ENCODE measurements at places on chromosomes 12 and 14. TPM values are rescaled to one million over a fixed set of nuclear protein-coding genes. Genes with fewer than 3 reads are reported as not detected.

DNA sequence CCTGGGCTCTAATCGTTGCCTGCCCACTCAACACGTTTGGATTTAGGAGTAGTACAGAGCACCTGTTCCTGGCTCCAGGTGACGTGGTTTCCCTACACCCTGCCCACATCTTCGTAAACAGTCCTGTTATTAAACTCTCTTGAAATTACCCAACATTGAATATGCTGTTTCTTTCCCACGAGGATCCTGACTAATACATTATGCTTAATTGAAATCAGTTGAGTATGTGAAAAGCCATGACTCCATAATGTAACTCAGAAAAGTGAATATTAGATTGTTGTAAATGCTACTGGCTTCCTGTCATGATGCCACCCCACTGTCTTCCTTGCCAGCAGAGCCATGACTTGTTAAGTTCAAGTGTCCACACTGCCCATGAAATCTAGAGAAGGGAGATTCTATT, 21.6 kb downstream of the AK7 start:
- H3K36me3 ChIP-seq = no peaks in the 10 kb centered on the region
- no peak overlapping the region for H3K4me3 ChIP-seq
- DNase-seq = no peak

DNA sequence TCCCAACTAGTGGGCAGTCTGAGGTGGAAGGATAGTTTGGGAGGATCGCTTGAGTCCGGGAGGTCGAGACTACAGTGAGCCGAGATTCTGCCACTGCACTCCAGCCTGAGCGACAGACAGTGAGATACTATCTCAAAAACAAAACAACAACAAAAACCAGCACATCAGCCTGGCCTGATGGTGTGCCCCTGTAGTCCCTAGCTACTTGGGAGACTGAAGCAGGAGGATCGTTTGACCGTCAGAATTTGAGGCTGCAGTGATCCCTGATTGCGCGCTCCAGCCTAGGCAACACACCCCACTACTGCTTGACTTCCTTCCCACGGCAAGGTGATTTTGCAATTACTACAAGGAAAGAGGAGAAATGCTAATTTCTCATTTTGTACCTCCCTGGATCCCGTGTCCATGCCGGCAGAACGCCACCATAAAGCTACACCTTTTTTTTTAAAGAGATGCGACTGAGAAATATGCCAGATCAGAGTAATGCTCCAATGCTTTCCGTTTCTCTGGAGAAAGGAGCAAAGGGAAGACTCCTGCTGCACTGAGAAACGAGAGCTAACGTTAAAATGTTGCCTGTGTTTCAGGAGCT, 672 bp upstream of the SCFD1 start:
- DNase-seq = no peak
- peak overlapping the region; percentile 83 for H3K27ac ChIP-seq
- no peaks in the 10 kb centered on the region for H3K36me3 ChIP-seq
- peak overlapping the region; percentile 61 for H3K4me3 ChIP-seq
- no peaks in the 10 kb centered on the region for H3K4me1 ChIP-seq

Gene HRK
- 0.55 TPM for total RNA-seq

DNA sequence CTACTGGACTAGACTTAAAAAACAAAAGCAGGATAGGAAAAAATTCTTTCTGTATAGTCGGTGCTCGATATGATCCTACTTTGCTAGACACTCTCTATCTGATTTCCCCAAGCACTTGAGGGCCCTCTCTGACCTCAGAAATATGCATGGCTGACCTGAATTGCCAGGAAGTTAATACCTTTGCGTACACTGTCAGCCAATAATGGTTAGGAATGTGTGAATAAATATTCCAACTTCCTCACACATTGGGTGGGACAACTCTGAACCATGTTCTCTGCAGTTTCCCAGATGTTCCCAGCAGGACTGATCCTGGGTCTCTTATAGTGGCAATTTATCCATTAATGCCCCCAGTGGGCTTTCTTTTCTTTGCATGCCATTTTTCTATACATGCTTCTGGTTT, 20.5 kb upstream of the RPL10L start:
- DNase-seq = no peak
- no peaks in the 10 kb centered on the region for H3K36me3 ChIP-seq
- H3K27me3 ChIP-seq = no peaks in the 10 kb centered on the region
- no peak overlapping the region for H3K4me3 ChIP-seq

Gene LALBA
- not detected for total RNA-seq

DNA sequence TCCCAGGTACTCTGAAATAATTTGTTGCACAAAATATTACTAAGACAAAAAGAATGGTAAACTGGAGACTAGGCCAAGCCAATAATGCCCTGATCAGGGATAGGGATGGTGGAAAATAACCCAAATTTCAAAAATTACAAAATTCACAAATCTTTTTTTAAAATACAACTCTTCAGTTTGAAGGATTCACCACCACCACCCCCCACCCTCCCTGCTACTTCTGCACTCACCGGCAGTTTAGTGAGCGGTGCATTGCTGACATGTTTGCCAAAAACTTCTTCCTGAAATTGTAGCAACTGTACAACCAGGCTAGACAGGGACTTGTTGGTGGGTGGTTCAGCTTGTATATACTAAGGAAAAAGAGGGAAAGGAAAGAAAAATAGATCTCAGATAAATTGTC, 2.3 kb downstream of the SMARCC2 start:
- no peaks in the 10 kb centered on the region for H3K4me1 ChIP-seq
- no peak for DNase-seq
- no peak overlapping the region for H3K27ac ChIP-seq

Gene TMTC1
- 20.5 TPM for total RNA-seq

DNA sequence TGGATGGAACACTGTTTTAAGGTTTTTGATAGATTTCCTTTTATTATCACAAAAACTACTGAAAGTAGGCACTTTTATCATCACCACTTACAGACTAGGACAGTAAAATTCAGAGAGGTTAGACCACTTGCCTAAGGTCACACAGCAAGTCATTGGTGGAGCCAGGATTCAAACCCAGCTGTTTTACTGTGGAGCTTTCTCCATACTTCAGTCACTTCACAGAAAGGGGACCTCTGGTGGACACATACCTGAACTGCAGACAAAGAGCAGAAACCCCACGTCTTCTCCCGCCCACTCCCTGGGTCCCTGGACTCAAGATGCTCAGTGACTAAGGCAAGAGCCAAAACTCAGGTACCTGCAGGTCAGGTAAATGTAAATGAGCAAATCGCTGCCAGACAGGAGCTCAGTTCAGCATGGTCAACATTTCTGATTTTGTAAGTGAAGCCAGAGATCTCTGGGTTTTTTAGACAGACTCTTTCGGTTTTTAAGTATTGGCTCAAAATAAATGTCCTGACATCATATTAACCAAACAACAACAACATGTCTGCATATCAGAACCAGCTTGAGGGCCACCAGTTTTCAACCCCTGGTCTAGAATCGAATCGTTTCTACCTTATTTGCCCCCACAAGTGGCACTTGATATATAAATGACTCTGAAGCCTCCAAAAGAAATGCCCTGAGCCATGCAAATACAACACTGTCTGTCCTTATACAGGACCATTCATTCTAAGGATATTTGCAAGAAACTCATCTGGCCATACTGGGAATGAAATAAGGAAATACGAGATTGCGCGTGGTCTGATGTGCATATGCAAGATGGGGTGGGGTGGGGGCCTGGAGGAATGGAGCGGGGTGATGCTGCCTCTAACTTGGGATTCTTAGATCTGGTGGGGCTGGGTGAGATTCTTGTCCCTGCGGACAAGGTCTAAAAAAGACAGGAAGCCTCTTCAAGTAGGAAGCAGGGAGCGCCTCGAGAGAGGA, 110.9 kb downstream of the KSR2 start:
- H3K36me3 ChIP-seq = no peaks in the 10 kb centered on the region
- H3K4me3 ChIP-seq = no peak overlapping the region
- no peaks in the 10 kb centered on the region for H3K27me3 ChIP-seq
- no peaks in the 10 kb centered on the region for H3K4me1 ChIP-seq
- H3K27ac ChIP-seq = no peak overlapping the region

GRCh38 chr12:56676851-56677580, 11.1 kb downstream of the PTGES3 start:
- H3K4me1 ChIP-seq = no peaks in the 10 kb centered on the region
- DNase-seq = no peak
- H3K27me3 ChIP-seq = no peaks in the 10 kb centered on the region
- H3K27ac ChIP-seq = no peak overlapping the region
- H3K4me3 ChIP-seq = no peak overlapping the region

DNA sequence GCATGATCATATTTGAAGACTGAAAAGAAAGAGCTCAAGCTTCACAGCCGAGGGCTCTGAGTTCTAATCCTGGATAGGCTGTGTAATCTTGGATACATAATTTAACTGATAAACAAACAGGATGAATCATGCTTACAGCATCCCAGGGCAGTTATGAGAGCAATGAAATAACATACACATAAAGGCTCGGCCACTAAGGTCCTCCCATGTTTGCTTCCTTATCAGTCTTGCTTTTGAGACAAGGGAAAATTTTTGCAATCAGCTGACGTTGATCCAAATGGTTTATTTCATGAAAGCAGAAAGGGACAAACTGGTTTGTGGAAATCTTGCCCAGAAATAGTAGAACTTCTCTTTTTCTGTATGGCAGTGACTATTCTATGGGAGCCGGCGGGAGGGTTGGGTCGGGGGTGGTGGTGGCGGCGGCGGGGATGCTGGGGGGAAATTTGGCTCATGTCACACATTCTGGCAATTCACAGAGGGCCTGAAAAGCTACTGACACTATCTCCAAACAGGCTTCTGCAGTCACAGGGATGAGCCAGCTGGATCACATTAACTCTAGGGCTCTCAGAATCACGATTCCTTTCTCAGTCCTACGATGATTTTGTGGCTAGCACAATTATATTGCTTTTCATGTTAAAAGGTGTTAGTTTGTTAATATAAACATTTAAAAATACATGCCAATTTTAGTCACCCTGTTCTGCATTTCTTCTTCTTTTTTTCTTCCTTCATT, 124.5 kb downstream of the SLC8A3 start:
- no peak overlapping the region for H3K4me3 ChIP-seq
- DNase-seq = no peak
- no peak overlapping the region for H3K27ac ChIP-seq
- H3K27me3 ChIP-seq = no peaks in the 10 kb centered on the region

DNA sequence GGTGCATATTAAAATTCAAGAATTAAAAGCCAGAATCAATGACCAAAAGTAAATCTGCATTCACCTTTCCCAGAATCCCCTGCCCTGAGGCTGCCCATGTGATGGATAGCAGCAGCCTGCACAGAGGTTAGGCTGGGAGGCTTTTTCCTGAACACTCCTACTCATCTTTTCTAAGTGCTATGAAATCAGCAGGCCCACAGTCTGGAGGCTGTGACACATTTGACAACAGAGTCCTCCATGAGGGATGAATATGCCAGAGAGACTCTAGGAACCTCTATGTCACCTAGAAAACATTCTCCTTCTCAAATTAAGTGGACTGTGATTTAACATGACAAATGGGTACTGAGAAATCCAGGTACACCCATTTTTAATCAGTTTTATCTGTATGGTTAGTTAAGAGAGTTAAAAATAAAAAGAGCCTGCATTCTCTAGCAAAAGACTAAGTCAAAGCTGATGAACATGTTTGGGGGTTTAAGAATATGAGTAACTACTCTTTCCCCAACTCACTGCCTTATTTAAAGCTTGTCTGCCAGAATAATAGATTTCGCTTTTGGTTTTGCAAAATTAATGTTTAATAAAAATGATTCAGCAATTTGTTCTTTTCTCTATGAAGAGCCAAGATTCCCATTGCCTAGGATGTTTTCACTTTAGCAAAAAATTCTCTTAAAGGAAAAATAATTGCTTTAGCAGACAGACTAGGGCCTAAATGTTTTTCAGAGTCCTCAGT, 115.0 kb downstream of the RTN1 start:
- H3K36me3 ChIP-seq = no peaks in the 10 kb centered on the region
- no peaks in the 10 kb centered on the region for H3K27me3 ChIP-seq
- no peak overlapping the region for H3K4me3 ChIP-seq
- no peak overlapping the region for H3K27ac ChIP-seq

GRCh38 chr12:130719263-130719859, 3.3 kb upstream of the RIMBP2 start:
- H3K4me1 ChIP-seq = no peaks in the 10 kb centered on the region
- no peaks in the 10 kb centered on the region for H3K27me3 ChIP-seq
- H3K4me3 ChIP-seq = no peak overlapping the region
- DNase-seq = no peak

- H3K36me3 ChIP-seq = no peaks in the 10 kb centered on the region
- H3K27me3 ChIP-seq = no peaks in the 10 kb centered on the region
- H3K27ac ChIP-seq = no peak overlapping the region
- no peaks in the 10 kb centered on the region for H3K4me1 ChIP-seq
- DNase-seq = no peak
- no peak overlapping the region for H3K4me3 ChIP-seq
Observed at GRCh38 chr14:90504643-90505042, 107.8 kb downstream of the CALM1 start.

DNA sequence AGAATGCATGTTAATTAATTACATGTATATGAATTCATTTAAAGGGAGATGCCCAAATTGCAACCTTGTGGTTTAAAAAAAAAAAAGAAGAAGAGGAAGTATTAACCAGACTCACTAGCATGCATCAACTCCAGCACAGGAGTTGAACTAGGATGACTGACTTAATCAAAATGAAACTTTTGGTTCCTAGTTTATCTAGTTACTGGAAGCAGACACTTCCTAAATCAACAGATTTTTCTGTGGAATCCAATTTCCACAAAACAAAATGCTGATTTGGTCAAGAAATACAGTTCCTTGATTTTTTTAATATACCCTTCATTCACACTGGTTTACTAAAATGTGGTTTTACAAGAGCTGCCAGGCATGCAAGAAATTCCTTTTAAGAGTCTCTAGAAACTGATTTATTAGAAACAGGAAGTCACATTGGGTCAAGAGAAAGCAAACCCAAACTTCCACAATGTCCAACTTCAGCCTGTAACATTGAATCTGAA, 41.6 kb downstream of the ITPR2 start:
- no peak for DNase-seq
- H3K4me3 ChIP-seq = no peak overlapping the region
- H3K4me1 ChIP-seq = no peaks in the 10 kb centered on the region
- no peak overlapping the region for H3K27ac ChIP-seq
- H3K27me3 ChIP-seq = no peaks in the 10 kb centered on the region

Gene PRB2
- not detected for total RNA-seq

DNA sequence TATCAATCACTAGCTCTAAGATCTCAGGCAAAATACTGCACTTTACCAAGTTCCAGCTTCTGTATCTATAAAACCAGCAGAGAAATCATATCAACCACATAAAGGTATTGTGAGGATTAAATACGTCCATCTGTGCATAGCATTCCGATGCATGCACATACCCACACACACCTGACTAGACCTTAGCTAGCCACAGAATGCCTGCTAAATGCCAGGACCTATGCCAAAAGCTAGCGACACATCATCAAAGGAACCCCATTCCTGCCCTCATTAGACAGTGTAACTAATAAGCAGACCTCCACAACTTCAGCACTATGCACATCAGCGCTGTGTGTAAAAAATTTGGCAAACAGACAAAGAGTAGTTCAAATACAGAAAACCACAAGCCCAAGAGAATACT, 185.2 kb downstream of the SLC2A13 start:
- no peak overlapping the region for H3K4me3 ChIP-seq
- no peak for DNase-seq
- peaks cover 1% of the 10 kb centered on the region for H3K4me1 ChIP-seq

Measured in uterus (tissue), 4 donors.